ENCODE measurements at places on chromosomes 11 and 22. TPM values are rescaled to one million over a fixed set of nuclear protein-coding genes. Genes with fewer than 3 reads are reported as not detected.

KCNE3 gene
- total RNA-seq: not detected

OR52D1 gene
- total RNA-seq: not detected

LIF gene
- 532 TPM for total RNA-seq

NTM gene
- total RNA-seq: not detected

TYR gene
- not detected for total RNA-seq

- no peak overlapping the region for H3K27ac ChIP-seq
- no peak for DNase-seq
- no peaks in the 10 kb centered on the region for H3K4me1 ChIP-seq
- no peaks in the 10 kb centered on the region for H3K27me3 ChIP-seq
These were observed 347.2 kb upstream of the B3GAT1 start for GRCh38 chr11:134759274-134759673.

- no peaks in the 10 kb centered on the region for H3K36me3 ChIP-seq
- no peaks in the 10 kb centered on the region for H3K4me1 ChIP-seq
- DNase-seq: no peak
- H3K27ac ChIP-seq: no peak overlapping the region
- H3K4me3 ChIP-seq: no peak overlapping the region
- no peaks in the 10 kb centered on the region for H3K27me3 ChIP-seq
These were observed 64.6 kb upstream of the LMO1 start for GRCh38 chr11:8328231-8328794.

GRCh38 chr11:112526699-112527416 is 266.2 kb upstream of the PLET1 start:
- H3K4me3 ChIP-seq: no peak overlapping the region
- peaks cover 9% of the 10 kb centered on the region for H3K4me1 ChIP-seq
- H3K36me3 ChIP-seq: no peaks in the 10 kb centered on the region
- no peak for DNase-seq
- H3K27me3 ChIP-seq: peaks cover 6% of the 10 kb centered on the region

DNA sequence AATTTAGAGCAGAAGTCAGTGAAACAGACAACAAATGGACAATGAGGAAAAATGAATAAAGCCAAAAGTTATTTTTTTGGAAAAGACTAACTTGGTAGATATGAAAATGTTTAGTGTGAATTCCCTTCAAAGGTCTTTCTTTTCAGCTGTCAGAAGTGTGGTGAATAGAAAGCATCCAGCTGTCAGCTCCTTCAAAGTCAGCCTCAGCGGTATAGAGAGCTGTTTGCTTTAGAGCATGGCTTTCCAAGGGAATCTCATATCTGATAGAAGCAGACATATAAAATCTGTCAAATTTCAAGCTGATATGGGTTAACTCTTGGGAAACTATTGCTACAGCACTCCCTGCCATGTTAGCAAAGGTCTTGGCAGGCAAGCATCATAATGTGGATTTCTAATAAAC is 309.3 kb downstream of the CASP12 start:
- H3K36me3 ChIP-seq: peaks cover 2% of the 10 kb centered on the region
- H3K4me3 ChIP-seq: no peak overlapping the region
- H3K27me3 ChIP-seq: peaks cover 9% of the 10 kb centered on the region
- H3K4me1 ChIP-seq: peaks cover 5% of the 10 kb centered on the region
- no peak overlapping the region for H3K27ac ChIP-seq
- no peak for DNase-seq

Data from activated CD8-positive, alpha-beta T cell treated with anti-CD3 and anti-CD28 coated beads, Interleukin-2, amount 10 ng/mL, durations not matched to agents 7 days and 5 days (primary cell).